ENCODE measurements at places on chromosomes 11 and 22.

DNA sequence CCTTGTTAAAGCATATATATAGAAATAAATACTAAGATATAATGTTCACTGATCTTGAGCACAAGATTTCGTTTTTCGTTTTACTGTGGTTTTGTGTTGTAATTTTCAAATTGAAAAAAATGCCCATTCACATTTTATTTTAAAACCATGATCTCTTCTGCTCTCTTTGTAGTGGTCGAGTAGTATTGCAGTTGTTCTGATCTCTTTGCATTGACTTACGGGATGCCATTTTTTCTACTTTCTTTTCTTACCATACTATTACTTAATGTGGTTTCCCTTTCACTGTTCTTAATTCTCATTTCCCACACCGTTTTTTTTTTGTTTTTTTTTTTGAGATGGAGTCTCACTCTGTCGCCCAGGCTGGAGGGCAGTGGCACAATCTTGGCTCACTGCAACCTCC is 289.6 kb downstream of the DYNC2H1 start:
- DNase-seq: no peak

DNA sequence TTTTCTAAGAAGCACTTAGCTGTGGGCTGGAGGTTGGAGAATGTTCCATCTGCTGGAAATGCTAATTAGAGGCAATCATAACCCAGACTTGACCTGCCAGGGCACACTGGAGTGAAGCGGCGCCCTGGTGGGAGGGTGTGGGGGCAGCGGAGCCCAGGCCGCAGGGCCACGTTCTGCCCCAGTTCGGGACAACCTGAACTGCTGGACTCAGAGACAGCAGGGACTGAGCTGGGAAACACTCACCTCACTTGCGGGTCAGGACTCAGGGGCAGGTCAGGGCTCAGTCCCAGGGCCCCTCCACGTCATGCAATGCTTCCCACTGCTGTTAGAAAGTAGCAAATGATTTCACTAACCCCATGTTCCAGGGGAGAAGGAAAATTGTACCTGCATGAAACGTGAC is 316.4 kb downstream of the NTM start:
- DNase-seq: no peak

DNA sequence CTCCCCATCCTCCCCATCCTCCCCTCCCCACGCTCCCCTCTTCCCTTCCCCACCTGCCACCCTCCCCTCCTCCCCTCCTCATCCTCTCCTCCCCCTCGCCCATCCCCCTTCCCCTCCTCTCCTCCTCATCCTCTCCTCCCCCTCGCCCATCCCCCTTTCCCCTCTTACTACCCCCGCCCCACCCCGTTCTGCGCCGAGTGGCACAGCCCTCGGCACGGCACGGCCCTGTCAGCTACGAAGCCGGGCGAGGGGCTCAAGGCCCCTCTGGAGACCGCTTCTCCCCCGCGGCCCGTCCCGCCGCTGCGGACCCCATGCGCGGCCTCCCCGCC is 449.9 kb downstream of the OPCML start:
- DNase-seq: no peak

- DNase-seq: no peak
Measured at GRCh38 chr11:133243832-133244231, 288.5 kb downstream of the OPCML start.

DNA sequence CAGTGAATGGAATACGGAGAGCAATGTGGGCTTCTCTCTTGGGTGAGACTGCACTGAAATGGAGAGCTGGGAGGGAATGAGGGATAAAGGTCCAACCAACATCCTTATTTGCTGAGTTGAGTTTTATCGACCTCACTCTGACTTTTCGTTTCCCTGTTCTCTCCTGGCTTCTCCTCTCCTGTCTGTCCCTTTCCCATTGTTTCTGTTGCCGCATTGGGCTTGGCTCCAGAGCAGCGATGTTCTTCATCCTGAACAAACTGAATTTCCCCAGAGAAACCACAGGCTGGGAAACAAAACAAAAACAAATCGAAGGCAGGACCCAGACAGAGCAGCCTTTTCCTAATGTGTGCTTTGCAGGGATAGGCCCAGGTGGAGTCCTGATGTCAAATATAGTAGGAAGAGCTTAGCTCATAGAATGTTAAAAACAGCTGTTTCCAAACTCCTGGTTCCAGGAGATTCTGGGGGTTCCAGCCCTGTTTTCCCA is 30.0 kb downstream of the MOV10L1 start:
- no peak for DNase-seq

DNA sequence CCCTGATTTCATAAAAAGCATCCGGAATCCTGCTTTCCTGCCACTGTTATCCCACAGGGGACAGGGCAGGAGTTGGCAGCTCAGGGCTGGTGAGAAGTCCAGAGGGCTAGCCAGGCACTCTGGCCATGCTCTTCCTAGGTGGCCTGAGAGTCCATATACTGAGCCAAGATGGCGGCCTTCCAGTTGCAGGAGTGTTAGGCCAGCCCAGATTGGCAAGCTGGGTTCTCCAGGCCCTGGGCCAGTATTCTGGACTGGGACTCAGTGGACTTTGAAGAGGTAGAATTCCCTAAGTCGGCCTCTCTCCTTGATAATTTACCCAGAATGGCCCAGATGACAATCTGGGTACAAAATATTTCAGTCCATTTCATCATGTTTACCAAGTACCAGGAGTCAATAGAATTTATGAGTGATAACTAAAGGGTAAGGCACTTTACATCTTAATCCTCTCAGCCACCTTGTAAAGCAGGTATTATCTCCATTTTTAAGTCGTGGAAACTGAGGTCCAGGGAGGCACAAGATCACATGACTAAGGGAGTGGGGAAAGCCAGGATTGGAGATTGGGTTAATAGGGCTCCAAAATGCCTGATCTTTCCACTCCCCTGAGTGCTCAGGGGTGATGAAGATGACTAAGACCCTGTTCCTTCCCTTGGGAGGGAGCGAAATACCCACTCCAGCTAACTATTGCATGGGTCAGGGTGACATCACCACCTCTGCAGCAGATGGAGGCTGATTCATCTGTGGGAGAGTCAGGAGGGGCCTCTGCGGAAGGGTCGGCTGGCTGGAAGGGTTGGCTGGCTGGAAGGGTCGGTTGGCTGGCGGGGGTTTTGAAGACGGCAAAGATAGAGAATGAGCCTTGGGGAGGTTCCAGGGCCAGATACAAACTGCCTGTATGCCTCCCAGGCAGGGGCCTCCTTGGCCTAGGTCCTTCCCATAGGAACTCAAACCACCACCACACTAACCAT is 1.2 kb upstream of the MICALL1 start:
- DNase-seq: peak; percentile 2

GRCh38 chr11:120513436-120514315 is 2.1 kb downstream of the GRIK4 start:
- DNase-seq: no peak

DNA sequence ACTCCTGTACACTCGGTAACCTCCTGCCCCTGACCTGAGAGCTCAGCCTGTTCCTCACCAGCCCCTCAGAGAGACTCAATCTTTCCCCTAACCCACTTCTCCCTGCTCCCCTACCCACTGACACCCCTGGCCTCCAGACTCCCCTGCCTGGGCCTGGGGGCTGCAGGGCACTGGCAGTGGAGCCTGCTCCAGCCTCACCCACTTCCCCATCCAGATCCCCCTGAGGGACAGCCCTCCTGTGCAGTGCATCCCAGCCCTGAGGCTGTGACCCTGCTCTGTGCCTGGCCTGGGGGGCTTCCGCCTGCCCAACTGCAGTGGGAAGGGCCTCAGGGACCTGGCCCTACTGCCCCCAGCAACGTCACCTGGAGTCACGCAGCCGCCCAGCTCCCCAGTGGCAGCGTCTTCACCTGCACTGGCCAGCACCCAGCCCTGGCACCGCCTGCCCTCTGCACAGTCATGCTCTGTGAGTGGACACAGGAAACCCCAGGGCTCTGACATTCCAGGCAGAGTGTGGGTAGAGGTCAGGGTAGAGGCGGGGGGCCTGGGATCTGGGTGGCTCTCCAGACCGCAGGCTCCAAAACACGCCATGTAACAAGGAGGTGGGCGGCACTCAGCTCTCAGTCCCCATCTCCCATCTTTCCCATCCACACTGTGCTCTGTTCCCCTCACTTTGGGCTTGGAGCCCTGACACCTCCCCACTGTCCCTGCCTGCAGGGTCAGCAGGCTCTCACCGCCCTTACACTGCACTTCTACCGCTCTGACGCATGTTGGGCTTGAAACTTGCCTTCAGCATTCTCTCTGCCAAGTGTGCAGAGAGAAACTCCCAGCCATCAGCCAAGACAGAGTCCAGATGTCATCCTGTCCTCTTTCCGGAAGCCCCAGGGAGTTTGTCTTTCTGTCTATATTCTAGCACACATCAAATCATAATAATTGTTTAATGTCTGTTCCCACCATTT is 5.1 kb downstream of the VSIG10L2 start:
- no peak for DNase-seq

- DNase-seq: no peak
Measured at GRCh38 chr11:122984186-122985011, 2.8 kb upstream of the BSX start.

GRCh38 chr22:47673557-47673956 is 911.1 kb downstream of the TBC1D22A start:
- DNase-seq: no peak

DNA sequence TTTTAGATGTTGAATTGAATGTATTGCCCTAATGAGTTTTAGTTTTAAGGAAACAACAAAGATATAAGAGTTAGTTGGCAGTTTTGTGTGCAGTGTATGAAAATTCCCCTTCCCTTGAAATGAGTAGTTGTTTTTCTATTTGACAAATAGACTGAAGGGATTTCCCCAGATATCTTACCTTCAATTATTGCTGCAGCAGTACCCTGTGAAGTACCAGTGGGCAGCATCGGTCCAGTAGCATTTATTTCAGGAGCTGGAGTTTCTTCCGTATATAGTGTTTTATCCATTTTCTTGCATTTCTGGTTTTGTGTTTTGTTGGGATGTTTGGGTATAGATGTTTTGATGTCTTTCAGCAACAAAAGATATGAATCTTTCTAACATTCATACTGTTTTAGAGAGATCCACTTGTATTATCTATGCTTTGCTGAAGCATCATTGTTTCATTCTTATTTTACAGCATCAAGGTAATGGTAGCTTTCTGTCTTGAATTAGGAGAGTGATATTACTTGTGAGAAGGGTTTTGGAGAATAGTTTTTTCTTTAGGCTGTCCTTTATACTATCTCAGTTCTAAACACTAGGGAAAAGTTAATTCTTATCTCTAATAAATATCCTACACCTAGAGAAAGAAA is 7.4 kb downstream of the KMT2A start:
- peak; percentile 54 for DNase-seq

- no peak for DNase-seq
Measured at GRCh38 chr11:68470304-68470811, 9.8 kb downstream of the PPP6R3 start.

DNA sequence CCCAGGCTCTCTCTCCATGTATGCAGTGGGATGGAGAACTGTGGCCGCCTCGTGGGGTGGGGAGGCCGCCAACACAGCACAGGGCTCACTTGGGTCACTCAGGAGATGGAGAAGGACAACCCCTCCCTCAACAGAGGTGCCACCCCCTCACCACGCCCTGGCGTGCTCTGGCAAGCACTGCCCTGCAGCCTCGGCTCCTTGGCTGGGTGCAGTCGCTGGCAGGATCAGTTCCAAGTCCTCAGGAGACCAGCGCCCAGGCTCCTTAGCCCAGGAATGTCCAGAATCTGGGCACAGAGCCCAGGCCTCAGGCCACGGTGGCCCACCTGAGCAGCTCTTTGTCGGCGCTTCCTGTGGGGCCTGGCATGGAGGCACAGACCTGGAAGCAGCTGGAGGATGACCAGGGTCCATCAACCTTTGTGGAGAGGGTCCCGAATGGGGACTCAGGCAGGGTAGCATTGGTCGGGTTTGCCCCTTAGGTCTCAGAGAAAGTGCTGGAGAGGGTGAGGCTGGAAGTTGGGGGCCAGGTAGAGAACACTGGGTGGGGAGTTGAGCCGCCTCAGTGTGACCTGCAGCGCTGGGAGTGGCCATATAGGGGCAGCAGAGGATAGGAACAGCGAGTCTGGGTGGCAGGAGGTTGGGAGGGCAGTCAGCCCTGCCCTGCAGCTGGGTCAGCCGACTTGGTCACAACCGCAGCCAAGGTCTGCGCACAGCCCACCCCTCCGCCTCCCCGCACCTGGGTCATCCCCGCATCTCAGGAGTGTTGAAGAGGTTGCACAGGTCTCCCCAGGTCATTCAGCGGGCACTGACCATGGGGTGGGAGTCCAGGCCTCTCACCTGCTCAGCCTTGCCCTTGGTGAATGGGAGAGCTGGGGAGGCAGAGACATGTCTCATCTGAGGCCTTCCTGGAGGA is 8.2 kb downstream of the SUSD2 start:
- DNase-seq: no peak

GRCh38 chr22:46001426-46002106 is 24.6 kb upstream of the WNT7B start:
- no peak for DNase-seq

DNA sequence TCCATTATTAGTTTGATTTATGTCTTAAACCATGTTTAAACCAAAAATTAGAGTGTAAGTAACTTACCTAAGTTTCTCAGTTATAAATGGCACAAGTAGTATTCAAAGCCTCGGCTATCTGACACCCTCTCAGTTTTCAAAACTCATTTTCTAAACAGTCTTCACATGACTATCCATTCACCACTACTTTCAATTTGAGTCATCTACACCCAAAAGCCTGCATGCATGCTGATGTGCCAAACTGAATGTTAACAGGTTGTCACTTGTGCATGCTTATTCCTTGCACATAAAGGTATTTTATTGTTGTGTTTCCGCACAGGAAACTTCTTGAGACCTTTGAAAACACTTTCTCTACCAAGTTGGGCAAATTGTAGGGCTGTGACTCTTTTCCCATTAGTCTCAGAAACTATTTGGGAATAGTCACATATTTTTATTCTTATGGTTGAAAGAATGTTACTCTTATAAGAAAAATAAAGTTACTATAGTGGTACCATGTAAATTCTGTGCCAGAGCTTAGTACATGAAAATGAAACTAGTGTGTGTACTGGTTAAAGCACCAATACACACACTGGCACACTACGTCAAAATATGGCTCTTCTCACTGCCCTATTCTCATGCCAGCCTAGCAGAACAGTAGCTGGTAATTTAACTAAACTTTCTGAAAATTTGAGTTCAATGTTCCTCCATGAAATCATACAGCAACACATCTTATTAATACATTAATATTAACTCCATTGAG is 2.2 kb upstream of the OR51E2 start:
- no peak for DNase-seq

- DNase-seq: no peak
Measured at GRCh38 chr11:26134481-26135355, 197.2 kb upstream of the ANO3 start.

GRCh38 chr11:47523490-47524225 is 29.3 kb downstream of the CELF1 start:
- DNase-seq: peak; percentile 62

- no peak for DNase-seq
Measured at GRCh38 chr11:92843455-92843854, 126.0 kb upstream of the MTNR1B start.

DNA sequence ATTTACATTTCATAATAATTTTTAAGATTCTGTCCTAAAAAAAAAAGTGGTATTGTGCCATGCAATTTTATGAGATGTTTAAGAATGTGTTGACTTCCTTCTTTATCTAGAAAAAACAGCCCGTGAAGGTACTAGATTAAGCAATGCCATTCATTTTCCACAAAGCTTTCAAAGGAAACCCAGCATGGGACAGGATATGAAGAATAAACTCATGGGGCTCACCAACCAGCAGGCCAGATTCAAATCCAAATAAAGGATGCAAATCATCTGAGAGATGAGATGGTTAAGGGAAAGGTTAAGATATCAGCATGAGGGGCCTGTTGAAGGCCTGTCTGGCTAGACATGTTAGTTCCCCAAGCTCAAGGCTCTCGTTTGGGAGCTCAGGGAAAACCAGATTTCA is 199.1 kb downstream of the SWAP70 start:
- no peak for DNase-seq

All from CD4-positive, alpha-beta T cell treated with Interleukin-4 for 4 hours (primary cell).